ENCODE measurements at places on chromosomes 7 and 10.

- no peak for DNase-seq
Observed at GRCh38 chr10:70984986-70985722, 96.8 kb upstream of the PCBD1 start.

DNA sequence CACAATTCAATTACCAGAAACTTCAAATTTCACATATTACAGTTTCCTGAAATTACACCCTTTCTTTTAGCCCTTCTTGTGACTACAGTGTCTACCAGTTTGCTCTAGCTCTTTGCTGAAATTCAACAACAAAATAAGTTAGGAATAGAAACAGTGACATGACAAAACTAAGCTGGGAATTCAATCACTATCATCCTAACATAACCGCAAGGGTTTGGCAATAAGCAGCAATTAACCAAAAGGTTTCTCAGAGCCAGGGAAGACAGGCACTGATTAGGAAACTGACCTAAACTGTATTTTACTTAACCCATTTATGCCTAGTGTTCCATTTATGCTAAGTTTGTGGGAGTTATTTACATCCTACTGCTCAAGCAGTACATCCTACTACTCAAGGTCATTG lies 31.3 kb downstream of the HIBADH start:
- DNase-seq = no peak

DNA sequence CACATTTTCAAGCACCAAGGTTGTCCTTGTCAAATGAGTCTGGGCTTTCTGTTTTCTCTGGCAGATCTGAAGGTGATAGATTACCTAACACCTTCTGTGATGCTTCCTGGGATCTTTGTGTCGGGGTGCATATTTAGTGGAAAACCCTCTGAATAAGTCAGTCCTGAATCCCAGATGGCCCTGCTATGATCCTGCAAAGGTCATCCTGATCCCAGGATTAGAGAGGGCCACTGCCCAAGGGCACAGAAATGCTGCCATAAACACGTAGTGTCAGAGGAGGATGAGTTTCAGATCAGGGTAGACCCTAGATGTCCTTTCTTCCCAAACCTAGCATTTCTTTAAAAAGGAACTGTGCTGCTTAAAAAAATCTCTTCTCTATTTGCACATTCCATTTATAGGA lies 19.0 kb downstream of the AGR2 start:
- DNase-seq = no peak

DNA sequence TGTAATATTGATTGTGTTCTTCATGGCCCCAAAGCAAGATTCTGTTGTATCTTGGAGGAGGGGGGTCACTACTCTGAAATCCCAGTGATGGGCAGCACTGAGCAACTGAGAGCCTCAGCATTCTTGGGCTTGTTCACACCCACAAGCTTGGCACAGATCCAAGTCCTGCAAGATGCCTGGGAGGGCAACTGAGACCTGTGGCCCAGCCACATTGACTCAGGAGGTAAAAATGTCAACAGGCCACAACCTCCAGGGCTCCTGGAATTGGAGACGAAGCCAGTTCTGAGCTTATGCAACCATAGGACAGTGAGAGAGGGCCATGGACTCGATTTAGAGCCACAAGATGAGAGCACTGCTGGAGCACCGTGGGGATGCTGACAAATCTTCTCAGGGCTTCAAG lies 3.1 kb upstream of the DOCK1 start:
- no peak for DNase-seq

DNA sequence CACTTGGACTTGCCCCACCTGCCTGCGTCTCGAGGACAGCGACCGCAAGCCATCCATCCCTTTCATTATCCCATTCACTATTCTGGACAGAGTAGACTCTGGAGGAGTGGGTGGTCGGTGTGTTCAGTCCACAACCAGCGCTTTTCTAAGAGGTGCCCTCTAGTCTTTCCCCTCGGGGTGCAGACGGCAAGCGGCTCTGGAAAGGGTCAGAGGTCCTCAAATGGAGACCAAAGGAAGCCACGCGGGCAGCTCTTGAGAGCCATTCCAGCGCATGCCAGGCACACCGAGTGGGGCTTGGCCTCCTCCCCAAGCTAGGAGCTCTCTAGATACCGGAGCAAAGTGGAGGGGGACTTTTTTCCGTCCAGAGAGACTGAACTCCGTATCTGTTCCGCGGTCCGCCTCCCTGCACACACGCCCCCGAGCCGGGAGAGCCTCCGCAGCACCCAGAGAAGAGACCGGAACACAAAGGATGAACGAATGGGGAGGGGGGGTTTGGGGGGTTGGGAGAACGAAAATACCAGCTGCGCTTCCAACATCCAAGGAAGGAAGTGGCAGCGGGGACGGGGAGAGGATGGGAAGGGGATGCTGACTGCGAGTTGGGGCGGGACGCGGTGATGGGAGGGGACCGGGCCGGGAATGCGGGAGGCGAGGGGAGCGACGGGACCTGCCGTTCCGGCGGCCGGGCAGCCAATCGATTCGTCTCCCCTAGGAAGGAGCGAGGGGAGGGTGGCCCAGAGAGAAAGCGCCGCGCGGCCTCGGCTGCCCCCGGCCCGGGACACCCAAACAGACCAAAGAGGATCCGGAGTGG lies 515 bp downstream of the GSDME start:
- peak; percentile 56 for DNase-seq

DNA sequence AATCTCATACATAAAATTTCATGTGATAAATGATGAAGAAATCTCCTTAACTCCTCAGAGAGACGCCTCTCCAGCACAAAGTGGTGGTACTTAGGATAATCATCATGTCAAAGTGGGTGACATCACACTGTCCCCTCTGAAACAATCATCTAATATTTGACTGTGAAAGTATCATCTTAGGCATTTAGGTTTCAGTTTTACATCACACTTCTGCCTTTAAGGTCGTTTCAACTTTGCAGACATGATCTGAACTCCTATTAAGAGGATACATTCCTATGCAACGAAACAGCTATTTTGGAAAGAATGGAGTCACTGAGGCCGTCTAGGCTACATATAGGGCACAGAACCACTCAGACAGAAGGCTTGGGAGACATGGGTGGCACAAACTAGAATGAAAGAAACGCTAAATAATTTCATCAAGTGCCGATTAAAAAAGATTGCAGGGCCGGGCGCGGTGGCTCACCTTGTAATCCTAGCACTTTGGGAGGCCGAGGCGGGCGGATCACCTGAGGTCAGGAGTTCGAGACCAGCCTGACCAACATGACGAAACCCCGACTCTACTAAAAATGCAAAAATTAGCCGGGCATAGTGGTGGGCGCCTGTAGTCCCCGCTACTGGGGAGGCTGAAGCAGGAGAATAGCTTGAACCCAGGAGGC lies 2.0 kb downstream of the VOPP1 start:
- DNase-seq = no peak

DNA sequence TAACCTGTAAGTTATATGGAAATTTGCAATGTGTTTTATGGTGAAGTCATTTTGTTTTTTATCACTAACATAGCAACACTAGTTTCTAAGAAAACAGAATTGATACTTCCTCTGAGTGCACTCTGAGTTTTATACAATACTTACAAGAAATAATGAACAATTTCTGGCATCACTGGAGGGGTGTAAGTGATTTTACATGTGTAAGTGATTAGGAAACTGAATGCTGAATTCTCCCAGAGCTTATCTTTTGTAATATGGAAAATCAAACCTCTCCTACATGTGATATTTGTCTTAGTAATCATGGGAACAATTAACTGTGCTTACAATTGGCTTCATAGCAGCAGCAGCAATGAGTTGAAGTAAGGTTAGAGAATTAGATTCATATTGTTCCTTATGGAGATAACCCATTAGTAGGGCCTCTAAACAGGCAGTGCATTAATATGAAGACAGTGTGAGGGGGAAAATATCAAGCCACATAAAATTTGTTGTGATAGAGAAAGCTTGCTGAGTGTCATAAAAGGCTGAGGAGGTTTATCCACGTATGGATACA lies 37.4 kb downstream of the SEMA3C start:
- no peak for DNase-seq

DNA sequence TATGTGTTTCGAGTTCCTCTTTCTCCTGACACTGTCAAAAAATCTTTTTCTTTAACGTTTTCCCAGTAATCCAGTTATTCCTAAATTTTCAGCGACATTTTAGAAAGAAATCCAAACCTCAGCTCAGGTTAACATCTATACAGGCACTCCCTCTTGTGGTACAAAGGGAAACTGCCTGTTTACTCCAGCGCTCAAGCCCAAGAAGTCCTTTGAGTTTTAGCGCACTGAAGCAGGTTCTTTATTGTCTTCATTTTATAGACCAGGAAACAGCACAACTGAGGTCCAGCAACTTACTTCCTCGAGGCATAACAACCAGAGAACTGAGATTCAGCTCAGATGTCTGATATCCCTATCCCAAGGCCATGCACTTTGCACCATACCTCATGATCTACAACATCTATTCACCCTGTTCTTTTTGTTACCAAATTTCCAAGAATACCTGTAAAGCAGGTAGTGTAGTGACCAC lies 287.2 kb upstream of the MKLN1 start:
- peak; percentile 59 for DNase-seq

- no peak for DNase-seq
Observed at GRCh38 chr10:95440756-95441546, 120.2 kb downstream of the SORBS1 start.

DNA sequence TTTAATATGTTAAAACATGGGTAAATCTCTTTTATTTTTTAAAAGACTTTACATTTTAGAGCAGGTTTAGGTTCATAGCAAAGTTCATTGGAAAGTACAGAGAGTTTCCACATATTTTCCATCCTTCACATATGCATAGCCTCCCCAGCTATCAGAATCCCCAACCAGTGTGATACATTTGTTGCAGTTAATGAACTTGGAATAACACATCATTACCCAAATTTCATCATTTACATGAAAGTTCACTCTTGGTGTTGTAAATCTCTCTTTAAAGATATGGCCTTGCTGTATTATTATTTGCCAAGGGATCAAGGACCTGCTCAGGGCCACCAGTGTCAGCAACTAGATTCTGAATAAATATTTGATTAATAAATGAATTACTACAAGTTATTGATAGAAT lies 263.4 kb downstream of the CDK14 start:
- DNase-seq = no peak

DNA sequence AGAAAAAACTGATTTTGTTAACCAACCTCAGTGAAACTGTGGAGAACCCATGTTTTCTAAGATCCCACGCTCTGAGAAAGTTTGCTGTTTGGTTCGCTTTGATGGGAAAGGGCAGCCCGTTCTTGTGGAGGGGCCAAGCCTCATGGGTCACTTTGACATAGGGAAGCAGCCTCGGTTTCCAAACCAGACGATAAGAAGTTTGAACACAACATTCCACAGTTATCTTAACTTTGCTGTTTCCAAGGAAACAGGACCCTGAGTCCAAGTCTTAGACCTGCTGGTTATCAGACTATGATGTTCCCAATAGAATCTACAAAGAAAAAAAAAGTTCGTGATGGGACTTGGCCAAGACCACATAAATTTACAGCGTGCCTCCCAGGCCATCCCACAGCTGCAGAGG lies 182.3 kb downstream of the NRP1 start:
- DNase-seq = no peak
